ENCODE measurements at places on chromosomes 13 and 19. TPM values are rescaled to one million over a fixed set of nuclear protein-coding genes. Genes with fewer than 3 reads are reported as not detected.

DNA sequence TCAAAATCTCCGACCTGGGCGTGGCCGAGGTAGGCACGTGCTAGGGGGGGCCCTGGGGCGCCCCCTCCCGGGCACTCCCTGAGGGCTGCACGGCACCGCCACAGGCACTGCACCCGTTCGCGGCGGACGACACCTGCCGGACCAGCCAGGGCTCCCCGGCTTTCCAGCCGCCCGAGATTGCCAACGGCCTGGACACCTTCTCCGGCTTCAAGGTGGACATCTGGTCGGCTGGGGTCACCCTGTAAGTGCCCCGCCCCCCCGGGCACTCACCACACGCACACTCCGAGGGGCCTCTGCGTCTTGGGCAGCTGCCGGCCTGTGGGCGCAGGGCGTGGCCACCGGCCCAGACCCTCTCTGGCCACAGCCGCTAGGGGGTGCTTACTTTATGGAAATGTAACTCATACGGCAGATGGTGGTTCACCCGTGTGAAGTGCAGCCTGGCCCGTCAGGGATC lies 14.9 kb downstream of the STK11 start:
- peaks cover 29% of the 10 kb centered on the region for H3K36me3 ChIP-seq

- no peak for DNase-seq
- H3K4me3 ChIP-seq, result no peak overlapping the region
- no peaks in the 10 kb centered on the region for H3K36me3 ChIP-seq
- H3K27ac ChIP-seq, result no peak overlapping the region
- H3K27me3 ChIP-seq, result no peaks in the 10 kb centered on the region
These were observed 66.5 kb upstream of the ANKRD10 start for GRCh38 chr13:110981379-110981778.

DNA sequence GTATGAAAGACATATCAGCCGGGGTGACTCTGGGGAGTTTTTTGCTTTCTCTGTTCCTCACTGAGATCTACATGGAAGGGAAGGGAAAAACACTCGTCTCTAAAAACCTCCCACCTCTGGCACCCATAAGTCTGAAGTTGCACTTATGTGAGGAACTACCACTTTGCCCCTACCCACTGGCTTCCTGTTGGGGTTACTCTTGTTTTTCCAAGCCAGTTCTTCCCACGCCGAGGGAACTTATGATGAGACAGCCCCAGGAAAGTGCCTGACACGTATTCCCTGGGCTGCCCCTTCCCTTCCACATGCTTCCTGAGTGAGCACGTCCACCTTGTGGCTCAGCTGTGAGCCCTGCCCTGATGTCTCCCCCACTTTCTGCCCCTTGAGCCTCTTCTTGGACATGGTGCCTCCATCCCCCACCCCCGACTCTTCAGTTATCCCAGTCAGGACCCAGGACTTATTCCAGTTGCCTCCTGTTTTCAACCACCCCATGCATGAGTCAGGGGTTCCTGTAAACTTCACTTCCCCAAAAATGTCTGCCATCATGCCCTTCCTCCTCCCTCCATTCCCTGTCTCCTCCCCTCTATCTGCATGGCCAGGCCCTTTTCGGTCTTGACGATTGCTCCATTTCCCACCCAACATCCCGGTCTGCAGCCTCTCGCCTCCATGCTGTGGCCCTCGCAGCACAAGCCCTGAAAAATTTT lies 5.1 kb upstream of the SIGLEC7 start:
- no peak overlapping the region for H3K4me3 ChIP-seq
- no peak for DNase-seq
- H3K4me1 ChIP-seq, result peaks cover 9% of the 10 kb centered on the region

- peaks cover 70% of the 10 kb centered on the region for H3K4me1 ChIP-seq
- peaks cover 18% of the 10 kb centered on the region for H3K36me3 ChIP-seq
- no peak for DNase-seq
These were observed 27.2 kb downstream of the GPX4 start for GRCh38 chr19:1130771-1131717.

GRCh38 chr13:59691501-59692066 lies 472.1 kb downstream of the DIAPH3 start:
- no peak overlapping the region for H3K27ac ChIP-seq
- no peaks in the 10 kb centered on the region for H3K36me3 ChIP-seq
- no peak overlapping the region for H3K4me3 ChIP-seq
- H3K27me3 ChIP-seq, result no peaks in the 10 kb centered on the region

GRCh38 chr19:49301866-49302252 lies 23.1 kb downstream of the SLC6A16 start:
- H3K4me3 ChIP-seq, result no peak overlapping the region
- H3K4me1 ChIP-seq, result no peaks in the 10 kb centered on the region
- no peak overlapping the region for H3K27ac ChIP-seq
- DNase-seq, result no peak
- H3K36me3 ChIP-seq, result no peaks in the 10 kb centered on the region

DNA sequence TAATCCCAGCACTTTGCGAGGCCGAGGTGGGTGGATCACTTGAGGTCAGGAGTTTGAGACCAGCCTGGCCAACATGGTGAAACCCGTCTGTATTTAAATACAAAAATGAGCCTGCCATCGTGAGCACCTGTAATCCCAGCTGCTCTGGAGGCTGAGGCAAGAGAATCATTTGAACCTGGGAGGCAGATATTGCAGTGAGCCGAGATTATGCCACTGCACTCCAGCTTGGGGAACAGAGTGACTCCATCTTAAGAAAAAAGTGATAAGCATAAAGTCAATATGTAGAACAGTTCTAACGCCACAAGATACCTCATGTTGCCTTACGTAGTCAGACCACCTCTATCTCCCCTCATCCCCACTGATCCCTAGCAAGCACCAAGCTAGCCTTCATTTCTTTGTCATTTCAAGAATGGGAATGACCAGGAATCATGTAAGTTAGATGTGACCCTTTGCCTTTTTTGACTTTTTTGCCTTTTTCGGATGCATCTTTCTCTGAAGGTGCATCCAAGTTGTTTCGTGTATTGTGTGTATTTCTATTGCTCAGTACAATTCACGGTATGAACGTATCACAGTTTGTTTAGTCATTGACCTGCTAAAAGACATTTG lies 6.4 kb downstream of the RPL21 start:
- H3K27ac ChIP-seq, result no peak overlapping the region
- H3K4me3 ChIP-seq, result no peak overlapping the region
- peaks cover 30% of the 10 kb centered on the region for H3K4me1 ChIP-seq
- peaks cover 30% of the 10 kb centered on the region for H3K36me3 ChIP-seq
- no peak for DNase-seq

GRCh38 chr13:113411216-113412023 lies 41.9 kb downstream of the ADPRHL1 start:
- DNase-seq, result peak; percentile 71
- H3K4me1 ChIP-seq, result peaks cover 27% of the 10 kb centered on the region
- peaks cover 8% of the 10 kb centered on the region for H3K36me3 ChIP-seq
- H3K27ac ChIP-seq, result peak overlapping the region; percentile 90

DNA sequence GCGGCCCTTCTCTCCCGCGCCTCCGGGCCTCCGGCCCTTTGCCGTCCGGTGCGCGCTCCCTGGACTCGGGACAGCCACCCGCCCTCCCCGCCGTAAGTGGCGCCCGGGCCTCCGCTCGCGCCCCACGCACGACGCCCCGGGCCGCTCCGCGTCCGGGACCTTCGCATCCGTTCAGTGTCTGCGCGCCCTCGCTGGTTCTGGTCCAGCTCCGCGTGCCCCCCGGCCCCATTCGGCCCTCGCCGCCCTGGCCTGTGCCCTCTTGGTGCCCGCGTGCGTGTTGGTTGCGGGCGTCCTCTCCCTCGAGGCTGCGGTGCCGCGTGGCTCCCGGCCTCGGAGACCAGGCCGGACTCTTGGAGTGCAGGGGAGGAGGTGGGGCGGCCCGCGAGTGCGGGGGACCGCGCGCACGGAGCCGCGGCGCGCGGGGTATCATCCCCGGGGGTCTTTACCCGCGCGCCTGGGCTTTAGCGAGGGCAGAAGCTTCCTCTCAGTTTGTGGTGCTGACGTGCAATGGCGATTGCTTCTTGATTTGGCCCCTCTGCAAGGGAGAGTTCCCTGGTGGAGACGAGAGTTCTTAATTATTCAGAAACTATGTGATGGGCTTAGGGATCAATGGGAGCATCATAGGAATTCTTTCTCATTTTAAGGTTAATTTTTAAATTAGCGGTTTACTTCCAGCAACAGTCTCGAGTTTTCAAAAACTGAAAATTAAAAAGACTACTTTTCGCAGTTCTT lies 757 bp downstream of the WASF3 start:
- H3K4me1 ChIP-seq, result peaks cover 40% of the 10 kb centered on the region
- H3K27ac ChIP-seq, result no peak overlapping the region
- H3K36me3 ChIP-seq, result no peaks in the 10 kb centered on the region
- peak overlapping the region; percentile 91 for H3K4me3 ChIP-seq
- no peak for DNase-seq

GRCh38 chr19:12139269-12139668 lies 881 bp downstream of the ZNF20 start:
- H3K4me3 ChIP-seq, result peak overlapping the region; percentile 90
- no peak for DNase-seq

- no peak for DNase-seq
- peak overlapping the region; percentile 22 for H3K4me3 ChIP-seq
- H3K27me3 ChIP-seq, result no peaks in the 10 kb centered on the region
- peak overlapping the region; percentile 3 for H3K27ac ChIP-seq
- peaks cover 50% of the 10 kb centered on the region for H3K4me1 ChIP-seq
These were observed 5.9 kb downstream of the KLF12 start for GRCh38 chr13:74128156-74128767.

DNA sequence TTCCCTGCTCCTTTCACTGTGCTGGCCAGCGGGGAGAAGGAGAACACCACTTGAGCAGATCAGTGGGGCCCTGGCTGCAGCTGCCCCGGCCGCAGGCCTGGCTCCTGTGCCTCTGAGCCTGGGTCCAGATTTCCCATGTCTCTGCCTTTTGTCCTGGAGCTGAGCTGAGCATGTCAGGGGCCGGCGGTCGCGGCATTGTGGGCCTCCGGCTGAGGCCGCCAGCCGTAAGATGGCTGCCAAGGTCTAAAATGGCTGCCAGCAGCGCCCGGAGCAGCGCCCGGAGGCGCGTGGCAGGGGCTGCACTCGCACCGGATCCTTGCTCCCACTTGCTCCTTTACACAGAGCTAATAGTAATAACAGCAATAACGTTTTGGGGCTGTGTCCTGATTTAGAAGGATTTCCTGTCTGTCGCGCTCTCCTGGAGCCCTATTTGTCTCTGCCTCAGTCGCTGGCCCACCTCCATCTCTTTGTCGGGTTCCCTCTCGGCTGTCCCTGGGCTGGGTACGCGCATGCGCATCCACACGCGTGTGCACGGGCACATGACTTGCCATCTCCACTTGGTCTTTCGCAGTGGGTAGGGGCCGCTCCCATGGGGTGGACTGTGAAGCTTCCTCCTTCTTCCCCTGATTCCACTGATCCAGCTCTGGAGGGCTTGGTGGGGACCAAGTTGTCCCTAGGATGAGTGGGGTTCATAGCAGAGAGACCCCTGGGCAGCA lies 32.1 kb downstream of the LYL1 start:
- H3K4me3 ChIP-seq, result peak overlapping the region; percentile 54
- H3K36me3 ChIP-seq, result peaks cover 5% of the 10 kb centered on the region
- H3K27ac ChIP-seq, result peak overlapping the region; percentile 99
- DNase-seq, result no peak

- no peaks in the 10 kb centered on the region for H3K4me1 ChIP-seq
- no peak overlapping the region for H3K4me3 ChIP-seq
- H3K27me3 ChIP-seq, result no peaks in the 10 kb centered on the region
- DNase-seq, result no peak
These were observed 1.8 kb upstream of the CEACAM8 start for GRCh38 chr19:42596391-42597072.

DNA sequence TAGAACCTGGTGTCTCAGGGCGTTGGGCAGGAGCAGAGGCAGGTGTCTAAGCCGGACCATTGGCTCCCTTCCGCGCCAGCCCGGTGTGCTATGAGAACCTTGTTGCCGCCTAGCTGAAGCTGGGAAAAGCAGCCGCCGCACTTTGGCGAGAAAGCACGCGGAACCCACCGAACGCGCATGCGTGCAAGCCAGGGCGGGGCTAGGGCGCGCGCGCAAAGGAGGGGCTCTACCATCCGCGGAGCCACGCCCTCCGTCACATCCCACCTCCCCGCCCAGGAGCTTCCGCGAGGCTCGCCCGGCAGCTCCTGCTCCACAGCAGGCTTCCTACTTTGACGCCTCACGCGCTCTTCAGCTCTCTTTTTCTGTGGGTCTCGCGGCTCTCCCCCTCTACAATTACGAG lies 51.3 kb downstream of the WDR87 start:
- no peak for DNase-seq
- no peaks in the 10 kb centered on the region for H3K36me3 ChIP-seq
- no peaks in the 10 kb centered on the region for H3K4me1 ChIP-seq
- H3K27me3 ChIP-seq, result no peaks in the 10 kb centered on the region
- no peak overlapping the region for H3K27ac ChIP-seq

DNA sequence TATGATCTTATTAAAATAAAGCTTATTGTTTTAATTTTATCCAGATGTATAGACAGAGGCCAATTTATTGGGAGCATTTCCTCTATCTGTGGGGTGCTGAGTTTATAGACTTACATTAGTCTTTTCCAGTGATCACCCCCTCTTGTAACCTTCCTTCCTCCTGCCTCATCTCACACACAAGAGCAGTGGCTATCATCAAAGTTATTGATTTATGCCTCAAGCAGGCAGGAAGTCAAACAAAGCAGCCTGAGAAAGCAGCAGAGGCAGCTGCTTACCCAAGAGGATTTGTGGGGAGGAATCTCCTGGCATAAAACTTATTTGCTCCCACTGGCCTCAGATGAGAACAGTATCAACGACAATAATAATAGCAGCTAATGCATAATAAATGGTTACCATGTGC lies 26.3 kb upstream of the DCLK1 start:
- H3K4me1 ChIP-seq, result peaks cover 4% of the 10 kb centered on the region
- no peak overlapping the region for H3K27ac ChIP-seq
- no peak overlapping the region for H3K4me3 ChIP-seq
- no peaks in the 10 kb centered on the region for H3K27me3 ChIP-seq

DNA sequence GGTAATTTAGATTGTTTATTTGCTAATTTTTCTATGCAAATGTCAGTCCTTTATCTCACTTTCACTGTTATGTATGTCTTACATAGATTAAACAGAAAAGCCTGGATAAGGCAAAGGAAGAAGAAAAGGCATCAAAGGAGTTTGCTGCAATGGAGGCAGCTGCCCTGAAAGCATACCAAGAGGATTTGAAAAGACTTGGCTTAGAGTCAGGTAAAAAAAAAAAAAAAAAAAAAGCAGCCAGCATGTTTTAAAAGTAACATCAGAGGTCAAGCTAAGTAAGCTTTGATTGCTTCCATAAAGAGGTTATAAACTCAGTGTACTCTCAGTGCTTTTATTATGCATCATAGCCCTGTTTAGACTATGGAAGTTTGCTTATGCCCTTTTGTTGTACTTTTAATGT lies 3.8 kb downstream of the WBP4 start:
- H3K27ac ChIP-seq, result peak overlapping the region; percentile 98
- peaks cover 30% of the 10 kb centered on the region for H3K36me3 ChIP-seq
- H3K4me1 ChIP-seq, result peaks cover 31% of the 10 kb centered on the region

The ZNF492 gene
- not detected for total RNA-seq

The IRS2 gene
- total RNA-seq, result 59.8 TPM

The AP1M2 gene
- 2.3 TPM for total RNA-seq

The PSG3 gene
- total RNA-seq, result not detected

The ZNF560 gene
- total RNA-seq, result not detected

The SEMA6B gene
- 17.4 TPM for total RNA-seq

The PTGER1 gene
- total RNA-seq, result 2.8 TPM

The SLC8A2 gene
- 0.28 TPM for total RNA-seq

The TTYH1 gene
- total RNA-seq, result not detected

The APOC4 gene
- total RNA-seq, result not detected

The CLEC17A gene
- not detected for total RNA-seq

The TNNI3 gene
- total RNA-seq, result not detected

Measured in thoracic aorta (tissue), 2 donors.